ENCODE measurements at places on chromosomes 5 and 9.
A peak's percentile ranks its signal among the peaks of the same experiment; 100 is the strongest.

DNA sequence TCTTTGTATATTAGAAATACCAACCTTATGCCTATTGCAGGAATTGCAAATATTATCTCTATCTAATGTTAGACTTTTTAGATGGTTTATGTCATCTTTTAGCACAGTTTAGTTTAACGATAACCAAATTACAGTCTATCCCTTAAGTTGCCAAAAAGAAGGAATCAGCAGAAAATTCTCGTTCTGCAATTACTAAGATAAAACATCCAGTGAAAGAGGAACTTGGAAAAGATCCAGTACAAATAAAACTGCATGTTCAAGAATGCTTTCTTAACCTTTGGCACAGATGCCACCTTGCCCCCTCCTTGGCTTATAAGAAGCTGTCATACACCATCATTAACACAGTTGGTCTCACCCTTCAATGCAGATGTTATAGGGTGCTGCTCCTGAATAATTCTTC is 124.0 kb downstream of the SEMA5A start:
- no peak for DNase-seq

DNA sequence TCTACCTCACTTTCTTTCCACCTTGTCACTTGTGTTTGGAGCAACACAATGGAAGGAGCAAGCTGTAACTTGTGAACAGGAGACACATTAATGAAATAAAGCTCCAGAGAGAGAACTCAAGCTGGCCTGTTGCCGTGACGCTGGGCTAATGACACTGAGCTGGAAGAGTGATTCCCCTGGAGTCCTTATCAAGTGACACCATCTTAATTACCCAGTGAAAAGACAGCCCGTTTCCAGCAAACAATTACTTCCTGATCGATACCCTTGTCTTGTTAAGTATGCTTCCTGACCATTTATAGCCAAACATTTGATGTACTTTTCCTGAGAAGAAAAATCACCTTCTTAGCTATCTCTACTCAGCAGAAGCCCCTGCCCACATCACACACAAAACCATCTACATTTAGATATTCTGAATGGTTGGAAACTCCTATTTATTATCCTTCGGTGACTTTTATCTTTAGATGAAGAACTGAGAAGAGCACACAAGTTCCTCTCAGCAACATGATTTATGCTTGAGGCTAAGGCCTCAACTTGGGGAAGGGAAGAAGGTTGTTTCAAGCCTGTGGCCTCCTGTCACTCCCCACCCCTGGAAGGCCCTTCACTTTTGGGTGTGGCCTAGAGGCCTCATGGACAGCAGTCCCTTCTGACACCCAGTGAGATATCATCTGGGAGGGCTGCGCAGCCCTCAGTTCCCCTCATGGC is 34.1 kb downstream of the CRHBP start:
- DNase-seq, result no peak

DNA sequence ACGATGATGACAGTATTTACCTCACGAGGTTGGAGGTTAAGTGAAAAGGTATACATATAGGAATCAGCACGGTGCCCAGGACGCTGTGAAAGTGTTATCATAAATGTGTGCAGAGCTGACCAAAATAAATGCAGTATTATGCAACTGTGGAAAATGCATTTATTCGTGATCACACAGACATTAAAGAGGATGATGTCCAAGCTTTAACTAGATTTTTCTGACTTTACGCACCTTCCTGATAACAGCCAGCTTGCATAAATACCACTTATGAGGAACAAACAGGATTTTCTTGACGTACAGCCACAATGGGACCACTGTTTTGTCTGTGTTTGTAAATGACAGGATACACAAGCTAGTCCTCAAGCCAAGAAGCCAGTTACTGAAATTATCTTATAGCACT is 71.4 kb upstream of the ATP10B start:
- no peak for DNase-seq

DNA sequence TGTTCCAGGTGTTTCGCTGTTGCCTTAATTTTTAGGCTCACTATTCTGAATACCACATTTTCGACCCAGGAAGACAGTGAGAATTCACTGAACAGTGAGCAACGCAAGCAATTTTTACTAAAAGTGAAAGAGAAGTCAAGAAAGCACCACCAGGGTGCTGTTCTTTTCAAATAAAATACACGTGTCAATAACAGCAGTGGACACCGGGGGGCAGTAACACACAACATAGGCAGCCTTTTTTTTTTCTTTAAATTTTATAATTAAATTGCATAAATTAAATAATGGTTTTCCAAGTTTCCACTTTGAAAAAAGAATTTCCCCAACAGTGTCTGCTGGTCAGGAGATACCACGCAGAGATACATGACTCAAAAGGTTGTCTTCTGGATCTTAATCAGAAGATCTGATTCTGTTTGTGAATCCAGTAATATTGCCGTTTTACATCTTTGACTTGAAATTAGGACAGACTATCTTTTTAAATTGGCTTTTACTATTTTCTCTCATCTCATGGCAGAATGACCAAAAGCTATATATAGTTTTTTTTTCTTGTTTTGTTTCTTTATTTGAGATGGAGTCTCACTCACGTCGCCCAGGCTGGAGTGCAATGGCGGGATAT is 47.1 kb upstream of the SH3GL2 start:
- peak; percentile 4 for DNase-seq

GRCh38 chr9:89664010-89664409 is 59.2 kb downstream of the GADD45G start:
- DNase-seq, result no peak

DNA sequence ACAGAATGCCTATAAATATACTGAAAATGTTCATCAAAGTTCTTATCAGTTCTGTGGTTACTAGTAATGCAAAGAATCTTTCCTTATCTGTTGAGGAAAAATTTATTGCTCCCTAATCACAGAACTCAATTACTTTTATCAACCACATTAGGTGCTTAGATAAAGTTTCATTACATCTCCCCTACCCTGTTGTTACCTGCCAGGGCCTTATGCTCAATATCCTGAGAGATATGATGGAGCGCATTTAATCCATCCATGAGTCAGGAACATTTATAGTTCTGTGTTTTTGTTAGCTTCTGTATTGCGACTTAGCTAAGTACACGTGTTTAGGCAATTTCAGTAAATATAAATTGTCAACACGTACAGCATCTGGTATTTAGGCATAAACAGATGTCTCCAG is 164.3 kb upstream of the ST8SIA4 start:
- no peak for DNase-seq

Data from T-helper 2 cell treated with Interferon-gamma antibody and Interleukin-4, amounts not matched to agents 5 μg/mL and 100 μg/mL, for 36 hours (primary cell).